Breast epithelium (tissue), 4 donors: ENCODE measurements at places on chromosomes 5 and 9.

GRCh38 chr9:119370816-119371215 is 1.6 kb upstream of the BRINP1 start:
- DNase-seq: no peak

- no peak for DNase-seq
Measured at GRCh38 chr9:115633104-115633503, 515.1 kb upstream of the TNC start.

- DNase-seq: no peak
Measured at GRCh38 chr5:53161876-53162275, 52.3 kb upstream of the MOCS2 start.

GRCh38 chr5:107275333-107275732 is 395.4 kb downstream of the EFNA5 start:
- no peak for DNase-seq
